ENCODE measurements at places on chromosomes 1 and 21.

DNA sequence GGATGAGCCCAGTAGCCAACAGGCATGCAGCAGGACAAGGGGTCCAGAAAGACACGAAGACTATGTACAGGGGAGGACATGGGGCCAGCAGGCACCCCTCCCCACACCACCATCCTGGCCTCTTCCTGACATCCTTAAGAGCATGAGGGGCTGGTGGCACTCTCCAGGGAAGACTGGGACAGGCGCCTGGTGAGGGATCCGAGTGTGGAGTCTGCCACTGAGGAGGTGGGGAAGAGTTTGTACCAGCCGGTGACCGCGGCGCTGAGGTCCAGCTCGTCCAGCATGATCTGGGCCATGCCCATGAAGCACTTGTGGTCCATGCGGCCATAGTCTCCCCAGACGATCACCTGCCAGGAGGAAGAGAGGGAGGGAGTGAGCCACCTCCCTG, 39.1 kb downstream of the RIMS3 start:
- no peak for DNase-seq

DNA sequence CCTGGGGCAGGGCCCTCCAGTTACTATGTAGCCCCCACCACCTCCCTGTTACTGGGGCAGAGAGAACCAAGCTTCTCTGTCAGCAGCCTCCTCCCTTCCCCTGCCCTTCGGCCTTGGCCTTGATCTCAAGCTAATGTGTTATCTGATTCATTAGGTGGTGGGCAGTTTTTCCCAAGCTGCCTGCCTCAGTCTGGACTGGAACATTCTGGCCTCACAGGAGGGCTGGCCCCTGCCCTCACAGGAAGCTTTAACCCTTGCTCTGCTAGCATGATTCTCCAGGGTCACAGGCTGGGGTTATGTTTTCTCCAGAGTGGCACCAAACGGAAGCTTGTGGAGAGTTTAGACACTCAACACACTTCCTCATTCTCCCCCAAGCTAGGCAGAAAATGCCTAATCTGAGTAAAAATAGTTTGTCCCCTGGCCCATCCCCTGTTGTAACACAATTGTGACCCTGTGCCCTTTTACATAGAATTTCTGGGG, 37.2 kb upstream of the SLC6A9 start:
- DNase-seq, result no peak

DNA sequence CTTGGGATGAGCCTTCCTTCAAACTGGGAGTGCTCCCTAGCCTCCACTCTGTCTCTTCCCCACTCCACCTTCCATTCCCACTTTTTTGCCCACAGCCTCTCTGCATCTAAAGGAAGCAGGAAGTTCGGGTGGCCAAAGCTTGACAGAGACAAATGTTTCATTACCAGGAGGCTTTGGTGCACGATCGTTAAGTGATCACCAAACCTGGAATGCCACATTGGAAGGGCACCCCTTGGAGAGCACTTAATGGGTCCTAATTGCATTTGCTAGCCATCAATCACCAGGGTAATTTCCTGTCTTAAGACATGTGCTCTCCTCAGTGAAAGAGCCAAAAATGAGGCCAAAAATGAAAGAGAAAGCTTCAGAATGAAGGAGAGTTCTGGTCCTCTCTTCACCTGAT, 206.5 kb downstream of the TNR start:
- DNase-seq, result no peak

DNA sequence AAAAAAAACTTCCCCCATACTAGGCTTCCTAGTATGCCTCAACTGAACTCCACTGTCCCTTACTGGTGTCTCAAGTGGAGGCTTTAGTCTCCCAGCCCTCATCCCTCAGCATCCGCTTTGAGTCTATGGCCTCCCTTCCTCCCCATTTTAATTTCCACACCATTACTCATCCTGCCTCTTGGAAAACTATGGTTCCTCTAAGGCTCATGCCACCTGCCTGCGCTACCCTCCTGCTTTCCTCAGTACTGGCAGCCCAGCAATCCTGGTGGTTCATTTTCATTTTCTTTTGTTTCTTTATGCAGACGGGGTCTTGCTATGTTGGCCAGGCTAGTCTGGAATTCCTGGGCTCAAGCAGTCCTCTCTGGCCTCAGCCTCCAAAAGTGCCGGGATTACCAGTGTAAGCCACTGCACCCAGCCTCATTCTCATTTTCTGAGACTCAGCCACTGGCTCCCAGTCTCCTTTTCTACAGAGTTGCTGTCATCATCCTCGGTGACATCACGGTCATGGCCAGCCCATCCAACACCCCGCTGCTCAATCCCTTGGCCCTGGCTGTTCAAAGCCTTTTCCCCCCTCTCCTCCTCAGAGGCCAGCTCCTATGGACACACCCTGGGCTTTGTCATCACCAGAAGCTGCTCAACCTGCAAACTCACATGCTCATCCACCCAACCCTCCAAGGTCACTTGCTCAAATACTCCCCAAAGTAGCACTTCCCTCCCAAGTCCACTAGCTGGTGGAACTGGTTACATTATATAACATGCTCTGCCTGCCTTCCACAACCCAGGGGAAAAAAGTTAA, 2.3 kb upstream of the PMVK start:
- no peak for DNase-seq

DNA sequence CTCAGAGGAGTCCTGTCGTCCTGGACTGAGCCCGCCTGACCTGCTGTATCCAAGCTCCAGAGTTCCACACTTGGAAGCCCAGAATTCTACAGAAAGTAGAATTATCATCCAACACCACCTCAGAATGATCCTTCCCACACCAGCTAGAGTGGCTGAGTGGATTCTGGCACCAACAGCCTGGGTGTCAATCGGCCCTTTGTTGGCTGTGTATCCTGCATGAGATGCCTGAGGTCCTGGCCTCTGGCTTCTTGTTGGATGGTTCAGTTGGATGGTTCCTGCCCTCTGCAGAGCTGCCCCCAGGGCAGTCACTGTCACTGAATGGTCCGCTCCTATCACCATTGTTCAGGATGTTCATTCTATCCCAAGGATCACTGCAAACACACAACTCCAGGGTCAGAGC, 49.8 kb downstream of the PGBD5 start:
- no peak for DNase-seq

DNA sequence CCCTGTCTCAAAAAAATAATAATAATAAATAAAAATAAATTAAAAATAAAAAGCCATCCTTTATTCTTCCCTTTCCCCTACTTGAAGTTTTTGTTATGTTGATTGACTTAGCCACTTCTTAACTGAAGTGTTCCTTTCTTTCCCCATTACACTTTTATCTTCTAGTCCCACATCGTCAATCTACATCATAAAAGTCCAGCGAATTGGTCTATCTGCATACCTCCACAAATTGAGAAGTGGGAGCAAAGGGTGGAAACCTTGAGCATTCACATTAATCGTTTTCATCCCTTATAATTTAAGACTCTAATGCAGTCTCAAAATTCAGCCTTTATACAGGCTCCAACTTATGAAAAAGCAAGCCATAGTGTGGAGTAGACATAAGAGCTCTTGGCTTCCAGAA, 6.5 kb upstream of the ZYG11A start:
- DNase-seq, result no peak

- no peak for DNase-seq
Observed at GRCh38 chr1:154873321-154873950, 3.4 kb upstream of the KCNN3 start.

All from hematopoietic multipotent progenitor cell treated with erythropoietin and hydrocortisone succinate and interleukin-3 and kit ligand, for 17 days (in vitro differentiated cells).